ENCODE measurements at places on chromosomes 1 and 21. TPM values are rescaled to one million over a fixed set of nuclear protein-coding genes. Genes with fewer than 3 reads are reported as not detected.

DNA sequence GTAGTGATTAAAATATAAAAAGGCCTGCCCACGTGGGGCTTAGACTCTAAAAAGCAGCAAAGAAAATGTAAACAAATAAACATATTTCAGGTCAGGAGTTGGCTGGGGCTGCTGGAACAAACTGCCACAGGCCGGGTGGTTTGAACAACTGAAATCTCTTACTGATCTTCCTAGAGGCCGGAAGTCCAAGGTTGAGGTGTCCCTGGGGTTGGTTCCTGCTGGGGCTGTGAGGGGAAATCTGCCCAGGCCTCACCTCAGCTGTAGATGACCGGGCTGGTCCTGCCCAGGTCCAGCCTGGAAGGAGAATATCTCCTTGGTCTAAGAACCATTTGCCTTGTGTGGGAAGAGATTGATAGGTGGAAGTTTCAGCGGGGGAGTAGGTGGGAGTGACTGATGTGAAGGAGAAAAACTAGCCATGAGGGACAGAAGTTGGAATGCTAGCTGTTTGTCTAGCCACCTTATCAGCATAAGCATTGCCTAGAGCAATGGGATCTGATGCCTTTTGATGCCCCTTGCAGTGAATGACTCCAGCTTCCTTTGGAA, 221.1 kb downstream of the DYRK1A start:
- no peak for DNase-seq

DNA sequence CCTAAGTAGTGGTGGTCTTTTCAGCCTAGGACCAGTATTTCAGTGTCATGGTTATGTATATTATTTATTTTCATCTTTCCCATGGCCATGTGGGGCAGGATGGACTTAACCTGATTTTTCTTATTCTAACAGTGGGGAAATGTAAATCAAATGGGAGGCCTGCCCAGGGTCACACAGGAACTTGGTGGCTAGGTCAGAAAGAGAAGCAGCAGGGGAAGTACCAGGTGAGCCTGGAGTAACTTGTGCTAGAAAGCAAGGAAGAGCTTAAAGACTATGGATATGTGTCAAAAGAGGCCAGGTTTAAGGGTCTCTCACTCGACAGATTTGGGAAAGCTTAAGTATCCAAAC, 936 bp downstream of the ZFP69B start:
- DNase-seq = no peak

DNA sequence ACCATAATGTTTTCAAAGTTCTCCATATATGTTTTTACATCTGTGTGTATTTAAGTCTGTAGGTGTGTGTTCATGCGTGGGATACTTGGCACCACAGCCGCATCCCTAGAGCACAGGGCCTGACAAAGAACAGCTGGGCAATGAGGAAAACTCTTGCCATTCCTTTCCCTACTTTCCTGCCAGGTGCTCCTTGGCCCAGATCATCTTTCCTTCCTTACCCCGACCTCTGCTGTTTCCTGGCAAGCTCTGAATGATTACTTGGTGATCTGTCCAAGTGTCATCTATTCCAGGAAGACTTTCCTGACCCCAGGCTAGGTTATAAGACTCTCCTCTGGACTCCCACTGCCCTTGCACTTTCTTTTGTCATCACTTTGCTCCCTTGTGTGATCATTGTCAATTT, 123.6 kb downstream of the ELAVL4 start:
- no peak for DNase-seq

DNA sequence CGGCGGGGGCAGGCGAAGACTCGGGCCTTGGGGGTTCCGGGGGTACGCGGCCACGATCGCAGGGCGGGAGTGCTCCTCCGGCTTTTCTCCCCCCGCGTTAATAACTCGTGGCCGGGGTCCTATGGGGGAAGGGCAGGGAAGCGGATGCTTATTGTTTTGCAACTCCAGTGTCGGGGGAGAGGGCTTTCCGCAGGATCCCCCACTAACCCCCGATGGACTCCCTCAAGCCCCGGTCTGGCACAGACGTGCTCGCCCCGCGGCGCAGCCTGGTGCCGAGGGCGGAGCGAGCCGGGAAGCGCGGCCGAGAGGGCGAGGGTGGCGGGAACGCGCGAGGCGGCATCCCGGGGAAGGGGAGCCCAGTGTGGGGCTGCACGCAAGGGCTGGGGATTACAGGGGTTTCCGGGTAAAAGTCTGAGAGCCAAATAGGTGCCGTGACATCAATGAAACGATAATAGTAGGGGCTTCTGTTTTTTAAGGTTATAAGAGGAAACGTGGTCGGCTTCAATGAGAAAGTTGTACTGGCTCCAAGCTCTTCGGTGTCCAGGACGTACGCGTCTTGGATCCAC, 772 bp downstream of the UCK2 start:
- peak; percentile 63 for DNase-seq

Gene SLC45A3
- 1.3 TPM for total RNA-seq

- no peak for DNase-seq
These were observed 305.0 kb downstream of the HLX start for GRCh38 chr1:221184131-221184794.

GRCh38 chr1:93244298-93245069, 64.0 kb downstream of the CCDC18 start:
- no peak for DNase-seq

Gene FLG2
- total RNA-seq = not detected

DNA sequence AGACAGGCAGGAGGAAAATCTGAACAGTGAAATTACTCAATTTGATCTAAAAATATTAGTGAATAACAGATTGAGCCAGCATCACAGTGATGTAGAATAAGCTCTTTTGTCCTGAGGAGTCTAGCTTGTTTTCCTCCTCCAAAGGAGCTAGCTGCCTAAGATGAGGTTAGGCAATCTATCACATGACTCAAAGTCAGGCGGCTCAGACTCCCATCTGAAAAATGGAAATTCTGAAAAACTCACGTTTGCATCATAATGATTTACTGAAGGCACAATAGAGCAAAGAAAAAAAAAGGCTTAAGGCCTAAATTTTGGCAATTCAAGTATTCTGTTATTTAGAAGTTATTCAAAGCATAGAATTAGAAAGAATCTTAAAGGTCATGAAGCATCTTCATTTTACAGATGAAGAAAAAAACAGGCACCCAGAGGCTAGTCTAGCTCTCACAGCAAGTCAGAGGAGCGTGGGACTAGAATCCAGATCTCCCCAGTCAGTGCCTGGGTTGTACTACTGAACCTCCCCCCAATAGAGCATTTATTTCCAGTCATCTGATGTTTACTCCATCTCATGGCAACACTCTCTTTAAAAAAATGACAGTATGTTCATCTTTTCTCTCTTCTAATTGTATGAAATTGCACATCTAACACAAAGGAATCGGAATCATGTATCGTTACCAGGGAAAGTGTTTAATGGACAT, 62.5 kb upstream of the ATF3 start:
- no peak for DNase-seq

DNA sequence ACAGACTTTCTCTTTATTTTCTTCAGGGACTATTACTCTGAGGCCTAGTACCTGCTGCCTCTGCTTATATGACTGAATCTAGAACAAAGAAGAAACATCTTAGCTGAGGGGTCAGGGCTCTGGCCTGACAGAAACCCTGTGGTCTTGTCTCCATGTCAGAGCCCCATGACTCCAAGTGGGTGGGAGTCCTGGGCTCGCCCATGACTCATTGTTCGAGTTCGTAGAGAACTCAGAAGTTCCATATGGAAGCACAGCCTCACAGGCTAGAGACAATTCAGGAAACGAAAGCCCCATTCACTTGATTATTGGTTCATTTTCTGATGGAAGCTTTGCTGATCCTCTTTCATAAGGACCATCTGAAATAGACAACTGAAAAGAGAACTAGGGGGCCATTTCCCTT, 73.2 kb downstream of the CD58 start:
- no peak for DNase-seq

DNA sequence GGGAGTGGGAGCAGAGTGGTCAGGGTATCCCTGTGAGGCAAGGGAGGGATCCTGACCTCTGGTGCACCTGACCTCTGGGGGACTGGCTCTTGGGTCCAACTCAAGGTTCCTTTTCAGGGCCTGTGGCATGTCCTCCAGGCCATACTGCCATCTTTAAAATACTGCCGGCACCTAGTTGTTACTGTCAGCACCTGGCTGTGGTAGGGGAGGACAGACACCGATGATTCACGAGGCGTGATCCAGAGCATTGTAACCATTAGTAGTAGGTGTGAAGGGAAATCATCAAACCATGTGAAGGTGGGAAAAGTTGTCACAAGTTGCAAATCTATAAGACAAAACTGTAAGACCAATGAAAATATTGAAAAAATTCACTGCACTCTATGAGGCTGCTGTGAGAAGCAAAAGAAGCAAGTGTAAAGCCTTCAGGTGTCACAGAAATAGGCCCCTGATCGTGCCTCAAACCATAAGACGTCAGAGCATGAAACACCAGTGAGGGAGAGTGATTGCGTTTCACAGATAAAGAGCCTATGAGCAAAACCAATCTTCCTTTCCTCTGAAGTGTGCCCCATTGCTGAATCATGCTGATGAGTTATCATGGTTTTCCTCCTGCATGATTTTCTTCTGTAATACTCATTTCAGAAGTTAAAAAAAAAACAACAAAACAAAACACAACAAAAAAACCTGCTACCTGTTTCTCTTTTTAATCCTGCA, 55.3 kb downstream of the CDC7 start:
- DNase-seq = no peak

- DNase-seq = no peak
These were observed 165.9 kb downstream of the SDCCAG8 start for GRCh38 chr1:243421784-243422183.

Data from sciatic nerve (tissue), 2 donors.